ENCODE measurements at places on chromosomes 1 and 21. TPM values are rescaled to one million over a fixed set of nuclear protein-coding genes. Genes with fewer than 3 reads are reported as not detected.

Gene SLC44A5
- polyA plus RNA-seq, result 0.92 TPM

Gene FCRL2
- 0.09 TPM for polyA plus RNA-seq

Gene LCE1A
- not detected for polyA plus RNA-seq

Gene SH2D2A
- polyA plus RNA-seq, result 12.7 TPM

Gene SMIM1
- polyA plus RNA-seq, result 3.0 TPM

GRCh38 chr1:178418284-178418955, 78.3 kb downstream of the CLEC20A start:
- H3K4me1 ChIP-seq, result no peaks in the 10 kb centered on the region
- no peak for DNase-seq
- no peaks in the 10 kb centered on the region for H3K27me3 ChIP-seq
- no peaks in the 10 kb centered on the region for H3K36me3 ChIP-seq
- H3K27ac ChIP-seq, result no peak overlapping the region

DNA sequence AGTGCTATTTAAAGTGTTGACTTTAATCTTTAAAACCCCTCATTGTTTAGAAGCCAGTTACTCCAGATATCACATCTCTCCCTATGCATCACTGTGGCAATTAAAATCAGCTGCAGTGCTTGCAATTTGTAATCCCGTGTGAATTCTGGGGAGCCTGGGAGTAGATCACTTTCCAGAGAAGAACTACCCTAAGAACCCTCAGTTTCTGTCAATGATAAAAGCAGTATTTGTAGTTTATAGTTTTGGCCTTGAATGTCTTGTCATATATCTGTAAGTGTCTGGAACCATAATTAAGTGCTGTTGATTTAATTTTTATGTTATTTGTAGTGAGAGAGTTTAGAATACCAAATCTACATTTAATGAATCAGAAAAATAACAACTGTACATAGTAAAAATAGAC, 5.5 kb upstream of the SPAG17 start:
- no peaks in the 10 kb centered on the region for H3K27me3 ChIP-seq
- no peak for DNase-seq
- no peak overlapping the region for H3K27ac ChIP-seq

DNA sequence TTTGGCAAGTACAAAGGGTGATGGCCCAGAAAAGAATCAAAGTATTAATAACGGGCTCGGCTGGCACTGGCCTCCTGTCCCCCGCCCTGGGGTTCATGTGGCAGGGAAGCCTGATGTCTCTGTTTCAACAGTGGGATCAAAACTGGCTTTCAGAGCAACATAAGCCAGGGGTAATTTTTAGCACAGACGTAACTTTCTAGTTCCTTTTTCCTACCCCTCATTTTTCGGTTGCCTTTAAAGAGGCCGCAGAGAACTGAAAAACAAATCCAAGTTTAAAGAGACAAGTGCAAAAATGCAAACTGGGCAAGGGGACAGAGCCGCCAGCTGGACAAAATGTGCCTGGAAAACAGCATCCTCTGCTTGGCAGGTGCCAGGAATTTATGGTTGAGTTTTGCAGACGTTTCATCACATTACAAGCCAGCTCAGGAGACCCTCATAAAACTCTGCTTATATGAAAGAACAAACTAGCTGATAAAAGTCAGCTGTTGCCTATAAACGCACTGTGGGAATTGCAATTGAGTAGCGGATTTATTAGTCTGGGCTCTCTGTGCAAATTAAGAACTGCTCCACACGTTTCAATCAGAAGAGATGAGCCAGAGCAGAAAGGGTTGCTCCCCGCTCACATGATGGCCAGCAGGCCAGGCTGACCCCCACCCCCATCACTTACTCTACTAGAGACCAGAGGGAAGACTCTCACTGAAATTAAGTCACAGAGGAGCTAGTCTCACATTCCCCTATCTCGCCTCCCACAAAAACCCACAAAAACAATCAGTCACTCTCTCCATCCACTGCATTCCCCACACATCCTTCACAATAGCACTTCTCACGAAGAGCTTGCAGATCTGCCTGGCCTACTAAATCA, 15.8 kb upstream of the CDCA8 start:
- no peak overlapping the region for H3K27ac ChIP-seq
- no peak for DNase-seq
- peaks cover 20% of the 10 kb centered on the region for H3K4me1 ChIP-seq
- no peak overlapping the region for H3K4me3 ChIP-seq
- H3K27me3 ChIP-seq, result no peaks in the 10 kb centered on the region
- no peaks in the 10 kb centered on the region for H3K36me3 ChIP-seq

- no peaks in the 10 kb centered on the region for H3K27me3 ChIP-seq
- no peak for DNase-seq
- H3K36me3 ChIP-seq, result no peaks in the 10 kb centered on the region
- no peak overlapping the region for H3K27ac ChIP-seq
- no peaks in the 10 kb centered on the region for H3K4me1 ChIP-seq
- no peak overlapping the region for H3K4me3 ChIP-seq
These were observed 70.4 kb downstream of the SPSB1 start for GRCh38 chr1:9363061-9363471.

DNA sequence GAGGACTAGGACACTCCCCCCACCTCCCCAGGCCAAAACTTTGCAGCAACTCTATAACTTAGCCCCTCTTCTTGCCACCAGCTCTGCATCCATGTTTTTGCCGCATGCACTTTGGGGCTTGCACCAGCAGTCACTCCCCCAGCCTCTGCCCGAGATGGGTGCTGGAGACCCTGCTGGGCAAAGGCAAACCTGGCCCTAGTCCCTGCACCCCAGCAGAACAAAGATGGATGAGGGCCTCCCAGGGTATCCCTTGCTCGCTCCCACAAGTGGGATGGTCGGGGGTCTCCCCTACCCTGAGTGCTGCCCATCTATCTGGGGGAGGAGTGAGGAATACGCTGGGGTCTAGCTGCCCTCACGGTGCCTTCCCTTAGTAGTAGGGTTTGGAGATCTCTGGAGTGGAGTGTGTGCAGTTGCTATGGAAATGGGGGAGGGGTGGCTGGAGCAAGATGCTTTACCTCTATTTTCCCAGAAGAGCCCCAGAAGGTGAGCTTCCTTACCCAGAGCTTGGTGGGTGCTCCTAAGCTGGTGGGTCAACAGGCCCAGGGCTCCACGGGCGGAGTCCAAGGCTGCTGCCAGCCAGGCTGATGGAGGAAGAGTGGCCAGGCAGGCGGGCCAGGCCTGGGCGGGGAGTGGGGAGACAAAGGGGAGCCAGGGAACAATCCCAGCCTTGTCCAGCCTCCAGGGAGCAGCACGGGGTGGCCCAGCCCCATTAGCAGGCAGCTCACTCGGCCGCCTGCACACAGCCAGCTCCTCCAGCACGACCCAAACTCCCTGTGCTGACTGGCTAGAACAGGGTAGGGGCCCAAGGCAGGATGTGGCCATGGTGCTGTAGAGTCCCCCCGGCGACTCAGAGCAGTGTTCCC, at the start of gene PAQR6:
TSS of gene PAQR6 (minus strand) at position 597 of the 863 bp plus-strand sequence. CDS start 1,325 bp downstream, outside the sequence.
- no peaks in the 10 kb centered on the region for H3K36me3 ChIP-seq
- peaks cover 10% of the 10 kb centered on the region for H3K4me1 ChIP-seq
- no peak for DNase-seq
- no peak within 1 kb of the TSS for H3K4me3 ChIP-seq
- no peaks in the 10 kb centered on the region for H3K27me3 ChIP-seq

GRCh38 chr21:18620436-18620835, 216.9 kb upstream of the TMPRSS15 start:
- no peak overlapping the region for H3K4me3 ChIP-seq
- DNase-seq, result no peak
- H3K27ac ChIP-seq, result no peak overlapping the region
- no peaks in the 10 kb centered on the region for H3K36me3 ChIP-seq
- no peaks in the 10 kb centered on the region for H3K4me1 ChIP-seq
- H3K27me3 ChIP-seq, result no peaks in the 10 kb centered on the region

- H3K4me3 ChIP-seq, result no peak overlapping the region
- H3K27ac ChIP-seq, result no peak overlapping the region
- no peaks in the 10 kb centered on the region for H3K4me1 ChIP-seq
- no peaks in the 10 kb centered on the region for H3K27me3 ChIP-seq
- H3K36me3 ChIP-seq, result no peaks in the 10 kb centered on the region
These were observed 22.8 kb upstream of the SSBP3 start for GRCh38 chr1:54428837-54429518.

- H3K4me3 ChIP-seq, result no peak overlapping the region
- no peaks in the 10 kb centered on the region for H3K36me3 ChIP-seq
- H3K4me1 ChIP-seq, result no peaks in the 10 kb centered on the region
- no peak overlapping the region for H3K27ac ChIP-seq
- no peak for DNase-seq
These were observed 43.4 kb upstream of the SLC19A2 start for GRCh38 chr1:169529068-169529642.

DNA sequence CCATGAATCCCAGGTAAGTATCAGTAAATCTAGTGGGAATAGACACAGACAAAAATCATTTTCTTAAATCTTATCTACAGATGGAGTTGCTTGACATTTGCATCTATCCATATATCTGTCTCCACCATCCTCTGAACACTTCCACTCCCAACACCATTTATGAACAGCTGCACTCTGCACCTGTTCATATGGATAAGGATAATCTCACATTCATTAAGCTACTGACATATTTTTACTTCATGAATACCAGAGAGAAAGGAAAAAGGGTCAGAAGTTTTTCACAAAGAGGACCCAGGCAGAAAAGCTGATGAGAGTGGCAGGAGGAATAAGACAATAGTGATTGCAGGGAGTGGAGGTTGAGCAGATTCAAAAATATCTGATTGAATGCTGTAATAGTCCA, 222.6 kb downstream of the DNAH14 start:
- no peaks in the 10 kb centered on the region for H3K27me3 ChIP-seq
- H3K27ac ChIP-seq, result no peak overlapping the region
- no peaks in the 10 kb centered on the region for H3K36me3 ChIP-seq

GRCh38 chr21:26883768-26884167, 38.6 kb upstream of the ADAMTS1 start:
- no peak for DNase-seq
- H3K27ac ChIP-seq, result no peak overlapping the region
- no peaks in the 10 kb centered on the region for H3K27me3 ChIP-seq
- H3K4me3 ChIP-seq, result no peak overlapping the region

- H3K27me3 ChIP-seq, result no peaks in the 10 kb centered on the region
- no peak overlapping the region for H3K27ac ChIP-seq
- no peaks in the 10 kb centered on the region for H3K36me3 ChIP-seq
- no peaks in the 10 kb centered on the region for H3K4me1 ChIP-seq
- H3K4me3 ChIP-seq, result no peak overlapping the region
These were observed 15.5 kb downstream of the SMYD3 start for GRCh38 chr1:246491551-246492053.

DNA sequence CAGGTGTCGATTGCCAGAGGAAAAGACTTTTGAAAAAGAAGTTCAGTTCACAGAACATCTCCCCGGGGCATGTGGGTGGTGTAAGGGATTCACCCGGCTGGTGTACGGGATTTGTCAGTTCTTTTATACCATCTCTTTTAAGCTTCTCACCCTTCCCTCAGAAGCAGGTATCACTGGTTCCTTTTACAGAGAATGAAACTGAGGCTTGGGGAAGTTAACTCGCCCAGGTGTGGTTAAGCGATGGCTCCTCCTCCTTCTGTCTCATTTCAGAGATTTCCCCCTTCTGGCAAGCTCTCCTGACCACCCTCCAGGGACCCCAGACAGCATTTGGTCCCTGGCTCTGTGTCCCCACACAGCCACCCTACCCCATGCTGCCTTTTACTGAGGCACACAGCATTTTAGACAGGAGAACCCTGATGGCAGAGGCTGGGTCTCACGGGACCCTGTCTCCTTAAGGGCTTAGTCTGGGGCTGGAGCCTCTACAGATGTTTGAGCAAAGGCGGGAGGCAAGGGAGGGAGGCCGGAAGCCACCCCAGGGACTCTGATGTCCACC, 2.8 kb upstream of the ECE1 start:
- H3K4me3 ChIP-seq, result peak overlapping the region; percentile 69
- no peaks in the 10 kb centered on the region for H3K27me3 ChIP-seq
- peak; percentile 50 for DNase-seq
- peaks cover 61% of the 10 kb centered on the region for H3K4me1 ChIP-seq
- H3K27ac ChIP-seq, result peak overlapping the region; percentile 94

DNA sequence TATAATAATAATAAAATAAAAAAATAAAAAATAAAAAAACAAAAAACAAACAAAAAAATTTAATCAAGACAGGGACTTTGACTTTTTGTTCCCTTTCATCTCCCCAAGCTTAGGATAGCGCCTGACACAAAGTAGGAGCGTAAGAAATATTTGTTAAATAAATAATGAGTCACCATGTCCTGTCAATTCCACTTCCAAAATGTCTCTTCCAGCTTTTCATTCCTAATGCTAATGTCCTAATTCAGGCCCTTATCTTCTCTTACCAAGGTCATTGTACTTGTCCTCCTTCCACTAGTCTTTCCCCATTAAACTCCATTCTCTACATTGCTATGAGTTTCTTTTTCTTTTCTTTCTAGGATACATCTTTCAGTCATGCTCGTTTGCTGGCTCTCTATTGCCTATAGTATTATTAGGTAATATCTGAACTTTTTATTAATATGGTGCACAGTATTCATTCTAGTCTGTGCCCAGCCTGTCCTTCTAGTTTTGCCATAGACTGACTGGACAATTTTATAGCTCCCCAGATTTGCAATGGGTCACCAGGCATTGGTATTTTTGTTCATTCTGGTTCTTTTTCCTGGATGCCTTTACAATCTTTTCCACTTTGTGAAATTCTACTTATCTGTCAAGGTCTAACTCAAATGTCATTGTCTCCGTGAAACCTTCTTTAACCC, 11.4 kb downstream of the NEXN start:
- no peaks in the 10 kb centered on the region for H3K27me3 ChIP-seq
- H3K4me3 ChIP-seq, result no peak overlapping the region
- H3K4me1 ChIP-seq, result no peaks in the 10 kb centered on the region
- no peak for DNase-seq

DNA sequence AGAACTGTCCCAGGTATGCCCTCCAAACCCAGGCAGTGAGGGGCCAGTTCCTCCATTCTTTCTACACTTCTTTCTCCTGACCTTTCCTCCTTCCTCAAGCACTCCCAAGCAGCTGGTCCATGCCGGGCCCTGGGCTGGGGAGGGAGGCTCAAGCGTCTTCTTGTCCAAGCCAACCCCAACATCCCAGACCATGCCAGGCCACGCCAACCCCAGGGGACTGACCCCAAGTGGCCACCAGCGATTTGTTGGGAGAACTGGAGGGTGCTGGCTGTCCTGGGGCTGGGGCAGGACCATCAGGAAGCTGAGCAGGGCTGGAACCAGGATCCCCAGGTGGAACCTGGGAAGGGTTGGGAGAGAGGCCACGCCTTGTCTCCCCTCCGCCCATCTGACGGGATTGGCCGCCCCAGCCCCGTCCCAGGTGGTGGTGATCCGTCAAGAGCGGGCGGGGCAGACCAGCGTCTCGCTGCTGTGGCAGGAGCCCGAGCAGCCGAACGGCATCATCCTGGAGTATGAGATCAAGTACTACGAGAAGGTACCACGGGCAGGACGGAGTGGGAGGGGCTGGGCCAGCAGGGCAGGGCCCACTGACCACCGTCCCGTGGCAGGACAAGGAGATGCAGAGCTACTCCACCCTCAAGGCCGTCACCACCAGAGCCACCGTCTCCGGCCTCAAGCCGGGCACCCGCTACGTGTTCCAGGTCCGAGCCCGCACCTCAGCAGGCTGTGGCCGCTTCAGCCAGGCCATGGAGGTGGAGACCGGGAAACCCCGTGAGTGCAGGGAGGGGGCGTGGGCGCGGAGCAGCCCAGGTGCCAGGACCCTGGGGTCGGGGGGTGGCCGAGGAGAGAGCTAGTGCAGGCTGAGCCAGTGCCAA, 29.9 kb downstream of the EPHA8 start:
- no peak overlapping the region for H3K27ac ChIP-seq
- H3K4me1 ChIP-seq, result no peaks in the 10 kb centered on the region
- H3K27me3 ChIP-seq, result no peaks in the 10 kb centered on the region
- no peak overlapping the region for H3K4me3 ChIP-seq
- DNase-seq, result no peak

- no peak overlapping the region for H3K27ac ChIP-seq
- no peaks in the 10 kb centered on the region for H3K4me1 ChIP-seq
- no peaks in the 10 kb centered on the region for H3K36me3 ChIP-seq
- H3K4me3 ChIP-seq, result no peak overlapping the region
These were observed 293.6 kb downstream of the HLX start for GRCh38 chr1:221172841-221173240.
